ENCODE measurements at places on chromosomes 2 and 18.

DNA sequence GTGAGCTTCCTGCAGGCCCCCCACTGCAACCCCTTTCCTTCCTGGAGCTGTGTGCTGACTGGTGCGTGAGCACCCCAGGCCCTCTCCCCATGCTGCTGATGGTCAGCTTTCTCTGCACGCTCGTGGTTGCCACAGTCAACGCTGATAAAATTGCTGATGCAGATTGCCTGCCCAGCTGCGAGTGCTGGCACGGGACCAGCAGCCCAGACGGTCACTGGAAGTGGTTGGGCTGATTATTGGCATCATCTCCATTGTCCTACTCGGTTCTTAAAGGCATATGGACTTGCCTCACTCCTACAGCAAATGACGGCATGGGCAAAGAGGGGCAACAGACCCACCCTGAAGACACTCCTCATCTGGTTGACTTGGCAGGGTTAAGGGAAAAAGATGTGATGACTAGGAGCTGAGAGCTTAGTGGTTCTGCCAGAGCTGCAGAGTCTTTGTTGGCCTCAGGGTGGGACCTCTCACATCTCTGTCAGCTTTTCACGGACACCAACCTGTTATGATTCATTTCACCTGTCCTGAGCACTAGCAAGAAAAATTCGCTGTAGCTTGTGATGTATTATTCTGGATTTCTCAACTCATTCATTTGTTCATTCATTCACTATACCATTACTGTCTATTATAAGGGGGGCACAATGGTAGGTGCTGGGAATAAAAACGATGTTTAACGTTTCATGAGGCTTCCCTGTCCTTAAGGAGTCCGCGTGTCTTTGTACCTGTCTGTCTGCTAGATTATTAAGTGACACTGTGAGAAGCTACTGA, 38.4 kb downstream of the PAX8 start:
- no peak for DNase-seq

DNA sequence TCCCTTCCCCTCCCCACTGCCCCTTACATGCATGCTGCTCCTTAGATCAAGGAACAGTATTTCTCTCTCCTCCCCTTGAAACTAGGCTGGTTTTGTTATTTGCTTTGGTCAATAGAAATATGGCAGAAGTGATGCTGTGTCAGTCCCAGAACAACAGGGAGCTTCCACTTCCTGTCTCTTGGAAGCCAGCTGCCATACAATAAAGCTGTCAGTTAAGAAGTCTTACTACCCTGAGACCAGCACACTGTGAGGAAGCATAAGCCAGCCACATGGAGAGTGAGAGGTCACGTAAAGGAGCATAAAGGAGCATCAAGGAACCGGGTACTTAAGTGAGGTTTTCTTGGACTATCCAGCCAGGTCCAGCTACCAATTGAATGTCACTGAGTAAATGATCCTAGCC, 126.6 kb downstream of the NOL4 start:
- no peak for DNase-seq

- DNase-seq, result no peak
These were observed 59.6 kb upstream of the NDUFV2 start for GRCh38 chr18:9042766-9043481.

- DNase-seq, result no peak
These were observed 20.3 kb downstream of the TRAPPC12 start for GRCh38 chr2:3399829-3400228.

DNA sequence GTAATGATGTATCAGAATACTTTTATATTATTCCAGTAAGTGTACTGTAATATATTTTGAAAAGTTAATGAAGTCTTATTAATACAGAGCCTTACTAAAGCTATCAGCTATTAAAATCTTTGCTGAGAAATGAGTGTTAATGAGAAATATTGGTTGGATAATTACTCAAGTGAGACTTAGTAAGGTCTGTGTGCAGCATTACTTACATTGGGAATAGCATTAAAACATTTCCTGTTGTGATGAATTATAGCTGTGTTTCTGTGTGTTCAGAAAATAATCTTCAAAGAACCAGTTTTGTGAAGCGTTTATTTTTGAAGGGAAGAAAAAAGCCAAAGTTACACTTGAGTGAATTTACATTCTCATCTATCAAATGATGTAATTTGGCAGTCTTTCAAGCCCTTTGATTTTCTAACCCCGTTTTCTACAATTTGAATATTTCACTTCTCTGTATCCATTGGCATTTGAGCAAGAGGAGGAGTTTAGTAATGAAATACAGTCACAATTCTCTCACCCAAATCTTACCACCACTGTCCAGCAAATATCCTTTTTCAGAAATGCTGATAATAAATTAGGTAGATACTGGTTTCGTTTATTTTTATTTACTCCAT, 123.5 kb upstream of the BOD1L2 start:
- no peak for DNase-seq

GRCh38 chr2:37576831-37577230, 94.6 kb downstream of the CDC42EP3 start:
- no peak for DNase-seq

DNA sequence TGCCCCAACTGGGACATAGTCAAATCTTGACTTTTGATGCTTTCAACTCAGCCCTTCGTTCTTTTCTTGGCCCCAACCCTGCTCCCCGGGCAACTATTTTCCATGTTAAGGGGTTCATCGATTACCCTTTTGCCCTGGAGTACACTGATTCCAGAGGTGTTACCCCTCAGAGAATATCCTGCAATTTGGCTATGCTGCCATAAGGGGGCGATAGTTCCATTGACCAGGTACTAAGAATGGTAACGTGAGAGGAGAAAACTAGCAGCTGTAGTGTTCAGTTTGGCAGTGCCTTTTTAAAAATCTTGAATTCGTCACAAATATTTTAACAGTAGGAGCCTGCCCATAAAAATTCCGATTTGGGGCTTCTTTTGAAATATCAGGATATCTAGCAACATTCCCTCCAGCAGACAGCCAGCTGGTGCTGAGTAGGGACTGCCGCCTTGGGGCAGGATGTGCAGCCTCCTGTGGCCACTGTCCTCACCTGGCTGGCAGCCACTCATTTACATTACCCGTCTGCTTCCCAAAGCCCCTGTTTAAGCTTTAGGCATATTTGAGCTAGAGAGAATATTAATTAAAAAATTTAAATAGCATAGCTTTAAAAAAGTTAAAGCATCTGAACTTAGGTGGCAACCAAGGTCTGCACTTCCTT, 146.3 kb upstream of the SKOR2 start:
- no peak for DNase-seq

GRCh38 chr2:144331674-144332355, 188.1 kb downstream of the ZEB2 start:
- DNase-seq, result no peak

- DNase-seq, result no peak
These were observed 144.5 kb downstream of the RAD51AP2 start for GRCh38 chr2:17373741-17374140.

DNA sequence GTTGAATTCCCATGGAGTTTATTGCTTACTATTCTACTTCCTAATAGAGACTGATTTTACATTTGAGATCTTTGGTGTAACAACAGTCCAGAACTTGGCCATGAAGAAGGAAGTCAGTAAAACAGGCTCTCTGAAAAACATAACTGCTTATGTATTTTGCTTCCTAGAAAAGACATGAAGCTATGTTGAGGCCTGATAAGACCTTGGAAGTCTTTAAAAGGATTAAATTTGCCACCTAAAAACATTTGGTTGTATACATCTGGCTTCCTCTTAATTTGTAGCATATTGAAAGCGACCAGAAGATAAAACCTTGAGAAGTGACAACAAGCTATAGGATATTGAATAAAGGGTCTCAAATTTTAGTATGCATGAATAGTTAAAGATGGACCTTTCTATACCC, 36.4 kb downstream of the PTRHD1 start:
- DNase-seq, result no peak

DNA sequence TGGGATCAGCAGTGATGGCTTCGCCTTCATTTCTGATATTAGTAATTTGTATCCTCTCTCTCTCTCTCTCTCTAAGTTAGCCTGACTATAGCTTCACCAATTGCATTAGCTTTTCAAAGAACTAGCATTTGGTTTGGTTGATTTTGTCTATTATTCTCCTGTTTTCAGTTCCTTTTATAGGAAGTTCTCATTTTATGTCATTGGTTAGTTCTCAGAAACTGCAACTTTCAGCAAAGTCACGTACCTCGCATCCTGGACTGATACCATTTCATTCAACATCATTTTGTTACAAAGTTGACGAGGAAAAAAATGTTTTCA, 450.8 kb downstream of the EIPR1 start:
- DNase-seq, result no peak

GRCh38 chr2:108944601-108945331, 44.3 kb downstream of the EDAR start:
- DNase-seq, result no peak

- no peak for DNase-seq
These were observed 39.8 kb downstream of the RHBDD1 start for GRCh38 chr2:226875438-226876225.

GRCh38 chr18:56515522-56515921, 122.9 kb downstream of the TXNL1 start:
- no peak for DNase-seq

- DNase-seq, result no peak
These were observed 423.3 kb downstream of the LPIN1 start for GRCh38 chr2:12169721-12170120.

- no peak for DNase-seq
These were observed 37.5 kb downstream of the ACVR1 start for GRCh38 chr2:157838442-157839161.

GRCh38 chr18:12038082-12038638, 55.5 kb upstream of the ANKRD62 start:
- DNase-seq, result no peak

- DNase-seq, result no peak
These were observed 3.5 kb upstream of the TRAPPC8 start for GRCh38 chr18:31946305-31947046.
